ENCODE measurements at places on chromosomes 13 and 19.
A peak's percentile ranks its signal among the peaks of the same experiment; 100 is the strongest.

- no peak for DNase-seq
Observed at GRCh38 chr19:23882493-23882892, 32.2 kb upstream of the ZNF726 start.

DNA sequence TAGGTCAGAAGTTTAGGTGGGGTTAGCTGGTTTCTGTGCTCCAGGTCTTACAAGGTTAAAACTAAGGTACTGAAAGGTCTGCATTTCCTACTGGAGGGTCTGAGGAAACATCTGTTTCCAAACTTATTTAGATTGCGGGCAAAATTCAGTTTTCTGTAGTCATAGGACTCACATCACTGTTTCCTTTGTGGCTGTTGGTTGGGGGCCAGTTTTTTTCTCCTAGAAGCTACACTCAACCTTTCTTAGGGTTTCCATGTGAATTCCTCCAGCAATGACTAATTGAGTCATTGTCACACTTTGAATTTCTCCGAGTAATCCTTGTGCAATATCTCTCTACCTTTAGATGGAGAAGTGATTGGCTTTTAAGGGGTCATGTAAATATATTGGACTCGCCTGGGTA lies 773.4 kb upstream of the SLITRK1 start:
- DNase-seq = no peak

DNA sequence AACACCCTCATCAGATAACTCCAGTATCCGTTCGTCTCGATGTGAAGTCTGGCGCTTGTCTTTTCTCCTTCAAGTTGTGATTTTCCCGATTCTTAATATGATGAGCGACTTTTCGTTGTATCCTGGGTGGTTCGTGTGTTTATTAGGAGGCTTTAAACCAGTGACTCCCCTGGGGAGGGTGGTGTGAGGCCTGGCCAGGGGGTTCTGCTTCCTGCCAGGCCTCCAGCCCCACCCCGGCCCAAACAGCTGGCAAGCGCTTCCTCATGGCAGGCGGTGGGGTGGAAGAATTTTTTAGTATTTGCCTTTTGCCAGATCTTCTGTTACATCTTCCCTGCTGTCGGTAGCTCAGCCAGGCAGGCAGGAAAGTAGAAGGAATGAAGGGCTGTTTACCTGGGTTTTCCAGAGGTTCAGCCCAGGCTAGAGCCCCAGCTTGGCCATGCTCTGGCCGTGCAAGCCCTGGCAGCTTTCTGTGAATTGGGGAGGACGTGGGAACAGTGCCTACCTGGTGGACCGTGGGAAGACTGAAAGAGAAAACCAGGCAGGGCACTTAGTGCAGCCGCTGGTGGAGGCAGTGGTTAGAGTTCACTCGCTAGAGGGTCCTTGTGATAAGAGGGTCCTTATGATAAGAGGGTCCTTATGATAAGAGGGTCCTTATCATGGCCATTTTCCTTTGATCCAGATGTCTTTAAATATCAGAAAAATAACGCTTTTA lies 37.7 kb upstream of the DCUN1D2 start:
- DNase-seq = no peak

- DNase-seq = no peak
Observed at GRCh38 chr13:52925775-52926285, 77.4 kb upstream of the PCDH8 start.

DNA sequence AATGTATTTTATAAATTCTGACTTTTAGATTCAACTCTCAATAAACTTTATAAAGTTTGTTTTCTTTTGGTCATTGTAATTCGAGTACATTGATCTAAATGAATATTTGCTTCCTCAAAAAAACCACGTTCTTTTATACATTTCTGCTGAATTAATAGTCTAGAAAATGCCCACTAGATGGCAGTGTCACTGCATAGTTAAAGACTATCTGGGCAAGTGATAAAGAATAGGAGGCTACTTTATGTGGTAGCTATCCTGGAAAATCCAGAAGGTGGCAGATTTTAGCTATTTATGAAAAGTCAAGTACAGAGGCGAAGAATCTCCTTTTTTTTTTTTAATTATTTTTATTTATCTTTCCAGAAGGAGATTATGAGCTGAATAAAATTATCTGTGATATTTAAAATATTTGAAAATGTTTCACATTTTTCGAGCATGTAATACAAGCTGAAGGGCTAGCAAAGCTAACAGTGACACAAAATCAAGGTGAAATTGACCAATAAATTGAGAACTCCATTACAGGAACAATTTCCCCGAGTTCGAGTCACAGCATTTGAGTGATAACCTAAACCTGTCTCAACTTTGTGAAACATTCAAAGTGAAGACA lies 221.8 kb downstream of the OLFM4 start:
- peak; percentile 27 for DNase-seq

GRCh38 chr19:30640252-30640965 lies 268.2 kb downstream of the ZNF536 start:
- DNase-seq = no peak

DNA sequence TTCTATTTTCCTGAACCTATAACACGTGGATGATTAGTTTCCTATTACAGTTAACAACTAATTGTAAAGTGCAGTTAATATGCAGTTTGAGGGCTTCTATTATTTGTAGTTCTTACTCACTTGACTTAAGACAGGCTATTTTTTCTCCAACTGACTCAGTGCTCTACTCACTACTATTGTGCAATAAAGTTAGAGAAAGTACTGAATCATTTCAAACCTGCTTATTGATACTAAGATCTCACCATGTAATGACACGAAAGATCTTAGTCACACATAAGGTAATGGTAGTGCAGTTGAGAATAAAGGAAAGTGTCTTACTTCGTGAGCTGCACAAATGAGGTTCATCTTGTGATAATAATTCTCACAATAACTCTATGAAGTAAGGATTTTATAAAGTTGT lies 22.8 kb upstream of the ITM2B start:
- DNase-seq = no peak

DNA sequence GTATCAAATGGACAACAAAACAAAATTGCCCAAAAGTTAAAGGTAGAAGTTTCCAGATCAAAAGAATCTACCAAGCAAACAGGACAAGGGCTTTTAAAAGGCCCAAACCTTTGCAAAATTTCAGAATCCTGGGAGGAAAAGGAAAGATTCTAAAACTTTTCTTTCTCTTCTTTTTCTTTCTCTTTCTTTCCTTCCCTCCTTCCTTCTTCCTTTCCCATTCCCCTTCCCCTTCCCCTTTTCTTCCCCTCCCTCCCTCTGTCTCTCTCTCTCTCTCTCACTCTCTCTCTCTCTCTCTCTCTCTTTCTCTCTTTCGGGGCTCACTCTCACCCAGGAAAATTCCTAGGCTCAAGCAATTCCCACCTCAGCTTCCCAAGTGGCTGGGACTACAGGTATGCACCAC lies 4.2 kb upstream of the PDCD5 start:
- DNase-seq = no peak

DNA sequence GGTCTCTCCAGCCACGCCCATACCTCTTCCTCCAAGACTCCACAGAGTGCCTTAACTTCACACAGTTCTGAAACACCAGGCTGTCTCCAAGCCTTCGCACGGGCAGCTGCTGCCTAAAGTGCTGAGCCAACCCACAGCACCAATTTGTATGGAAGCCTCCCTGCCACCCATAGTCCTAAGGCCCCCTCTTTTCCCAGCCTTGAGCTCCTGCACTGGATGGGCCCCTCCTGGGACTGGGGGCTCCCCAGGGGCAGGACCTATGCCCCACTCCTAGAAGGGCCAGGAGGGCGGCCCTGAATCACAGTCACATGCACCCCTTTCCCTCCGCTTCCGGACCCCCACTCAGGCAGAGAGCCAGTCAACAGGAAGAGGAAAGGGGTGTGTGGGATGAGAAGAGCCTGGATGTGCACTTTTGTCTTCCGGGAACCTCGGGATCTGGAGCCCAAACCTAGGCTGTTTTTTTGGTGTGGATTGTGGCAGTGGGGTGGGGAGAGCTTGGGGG lies 5.1 kb upstream of the FCER2 start:
- no peak for DNase-seq

- no peak for DNase-seq
Observed at GRCh38 chr19:17205237-17206140, 9.7 kb upstream of the USE1 start.

GRCh38 chr13:81283062-81283461 lies 942.1 kb upstream of the SPRY2 start:
- DNase-seq = no peak

- DNase-seq = no peak
Observed at GRCh38 chr19:32837531-32837930, 32.0 kb downstream of the SLC7A9 start.

DNA sequence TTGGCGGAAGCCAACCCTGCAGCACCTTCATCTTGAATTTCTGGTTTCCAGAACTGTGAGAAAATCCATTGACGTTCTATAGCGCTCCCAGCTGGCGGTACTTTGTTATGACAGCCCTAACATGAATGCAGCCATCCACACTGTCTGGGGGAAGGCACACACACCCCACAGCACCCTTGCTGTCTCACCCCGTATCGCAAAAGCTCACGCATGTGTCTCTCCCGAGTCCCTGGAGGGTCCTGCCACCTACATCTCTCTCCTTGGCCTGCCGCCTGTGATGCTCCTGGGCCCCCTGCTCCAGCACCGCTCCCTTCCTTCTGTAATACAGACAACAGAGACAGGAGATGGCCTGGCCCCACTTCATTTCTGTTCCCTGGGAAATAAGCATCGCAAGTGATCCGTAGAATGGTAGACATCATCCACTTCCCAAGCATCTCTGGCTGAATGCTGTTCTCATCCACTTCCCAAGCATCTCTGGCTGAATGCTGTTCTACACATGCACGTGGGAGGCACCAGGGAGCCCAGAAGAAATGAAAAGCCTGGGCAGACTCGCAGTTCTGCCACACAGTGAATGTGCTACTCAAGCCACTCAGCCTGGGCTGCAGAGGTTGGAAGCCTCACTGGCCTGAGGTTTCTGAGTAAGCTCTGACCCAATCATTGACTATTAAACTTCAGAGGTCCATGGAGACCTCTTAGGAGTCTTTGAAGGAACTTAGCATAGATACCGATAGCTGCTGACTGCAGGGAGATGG lies 29.6 kb downstream of the EPN1 start:
- DNase-seq = no peak

DNA sequence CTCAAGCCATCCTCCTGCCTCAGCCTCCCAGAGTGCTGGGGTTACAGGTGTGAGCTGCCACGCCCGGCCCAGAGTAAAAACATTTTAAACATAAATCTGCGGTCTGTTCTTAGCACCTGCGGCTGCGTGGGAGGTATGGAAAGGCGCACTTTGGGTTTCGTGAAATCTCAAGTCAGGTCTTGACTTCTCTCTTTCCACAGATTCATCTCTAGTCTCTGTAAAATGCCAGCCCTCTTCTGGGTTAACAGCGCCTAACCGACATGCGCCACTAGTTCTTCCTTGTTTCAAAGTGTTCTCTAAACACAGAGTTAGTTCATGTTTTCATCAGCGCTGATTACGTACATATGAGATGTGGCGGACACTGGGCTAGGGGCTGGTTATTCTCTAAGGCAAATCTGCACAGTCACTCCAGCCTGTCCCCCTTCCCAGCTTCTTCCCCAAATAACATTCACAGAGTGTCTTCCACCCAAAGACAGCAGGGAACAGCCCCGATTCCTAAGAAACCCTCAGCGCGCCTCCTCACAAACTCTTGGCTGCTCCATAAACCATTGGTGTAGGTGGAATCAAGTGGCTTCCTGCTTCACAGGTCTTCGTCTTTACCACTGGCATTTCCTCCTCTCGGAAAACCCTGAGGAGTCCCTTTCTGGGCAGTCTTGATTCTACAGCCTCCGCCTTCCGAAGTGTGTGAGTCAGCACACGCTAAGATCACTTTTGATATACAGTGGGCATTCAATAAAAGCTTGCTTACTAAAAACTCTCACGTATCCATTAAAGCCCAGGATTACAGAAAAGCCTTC lies 1.4 kb downstream of the PARP4 start:
- DNase-seq = no peak

- no peak for DNase-seq
Observed at GRCh38 chr19:11286312-11286974, 9.5 kb upstream of the TSPAN16 start.

DNA sequence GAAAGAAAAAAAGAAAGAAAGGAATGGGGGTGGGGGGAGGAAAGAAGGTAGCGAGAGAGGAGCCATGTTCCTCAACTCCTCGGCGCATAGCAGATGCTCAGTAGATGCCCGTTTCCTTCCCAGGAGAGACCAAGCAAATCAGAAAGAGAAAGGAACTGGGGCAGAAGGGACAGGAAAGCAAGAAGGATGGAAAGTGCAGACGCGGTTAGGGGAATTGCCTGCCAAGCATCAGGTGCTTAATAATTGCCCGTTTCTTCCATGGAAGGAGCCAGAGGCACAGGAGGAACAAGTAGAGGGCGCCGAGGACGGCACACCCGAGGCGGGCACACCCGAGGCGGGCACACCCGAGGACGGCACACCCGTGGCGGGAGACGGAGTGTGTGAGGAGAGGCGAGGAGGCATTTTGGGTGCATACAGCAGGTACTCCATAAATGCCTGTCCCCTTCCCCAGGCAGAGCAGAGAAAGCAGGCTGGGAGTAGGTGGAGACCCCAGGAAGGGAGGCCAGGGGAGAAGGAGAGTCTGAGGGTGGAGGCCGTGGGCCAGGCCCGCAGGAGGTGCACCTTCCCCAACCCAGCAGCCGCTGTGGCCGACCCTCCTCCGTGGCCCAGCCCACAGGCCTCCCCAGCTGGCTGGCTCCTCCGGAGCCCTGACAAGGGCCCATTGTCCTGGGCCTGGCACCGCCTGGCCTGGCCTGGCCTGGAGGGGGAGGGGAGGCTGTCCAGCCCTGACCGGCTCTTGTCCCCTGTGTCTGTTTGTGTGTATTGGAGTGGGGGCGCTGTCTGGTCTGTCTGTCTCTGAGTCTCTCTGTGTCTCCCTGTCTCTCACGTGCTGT lies 14.6 kb downstream of the JOSD2 start:
- DNase-seq = no peak

DNA sequence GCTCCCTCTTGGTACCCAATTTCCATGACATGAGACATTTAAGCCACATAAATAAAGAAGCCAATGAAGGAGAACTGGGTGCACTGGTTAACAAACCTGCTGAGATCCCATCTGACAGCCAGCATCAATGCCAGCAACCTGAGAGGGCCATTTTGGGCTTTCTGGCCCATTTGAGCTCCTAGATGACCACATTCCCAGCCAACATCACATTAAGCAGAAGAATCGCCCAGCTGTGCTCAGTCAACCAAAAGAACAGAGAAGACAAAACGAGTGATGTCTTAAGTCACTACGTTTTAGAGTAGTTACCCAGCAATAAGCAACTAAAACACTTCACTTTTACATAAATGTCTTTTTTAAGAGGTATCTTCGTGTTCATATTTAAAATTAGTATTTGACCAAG lies 21.9 kb downstream of the LCP1 start:
- no peak for DNase-seq

GRCh38 chr13:106561551-106562170 lies 6.3 kb downstream of the ARGLU1 start:
- no peak for DNase-seq

Measured in NCI-H1048 (cell line).